ENCODE measurements at places on chromosomes 7 and 10.

DNA sequence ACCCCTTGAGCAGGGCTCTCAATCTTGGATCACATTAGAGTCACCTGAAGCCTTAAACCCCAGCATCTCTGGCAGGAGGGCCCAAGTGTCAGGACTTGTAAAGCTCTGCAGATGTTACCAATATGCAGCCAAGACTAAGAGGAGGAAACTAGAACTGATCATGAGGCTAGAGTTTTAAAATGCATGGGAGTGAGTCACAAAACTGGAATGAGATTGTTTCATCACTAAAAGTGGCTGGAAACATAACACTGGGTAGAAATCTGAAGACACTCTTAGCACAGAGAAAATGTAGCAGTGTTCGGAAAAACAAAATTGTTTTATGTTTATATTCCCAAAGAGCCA, 63.3 kb upstream of the GHITM start:
- no peak for DNase-seq

- DNase-seq, result no peak
Observed at GRCh38 chr7:151490456-151491105, 29.1 kb downstream of the RHEB start.

- DNase-seq, result no peak
Observed at GRCh38 chr7:110322796-110323195, 768.1 kb upstream of the LRRN3 start.

DNA sequence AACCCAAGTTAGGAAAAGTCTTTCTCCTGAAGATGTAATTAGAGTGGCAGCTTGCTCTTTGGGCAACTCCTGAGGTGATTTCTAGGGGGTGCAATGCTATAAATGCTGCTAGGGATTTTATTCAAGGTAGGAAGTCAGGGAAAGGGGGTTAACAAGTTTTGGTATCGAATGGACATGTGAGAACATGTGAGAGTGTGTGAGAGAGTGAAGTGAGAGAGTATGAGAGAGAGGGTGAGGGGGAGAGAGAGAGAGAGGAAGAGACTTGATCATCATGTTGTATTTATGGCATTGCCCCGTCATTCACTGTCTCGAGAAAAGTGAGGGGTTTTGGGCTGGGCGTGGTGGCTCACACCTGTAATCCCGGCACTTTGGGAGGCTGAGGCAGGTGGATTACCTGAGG, 50.9 kb downstream of the MCU start:
- no peak for DNase-seq

GRCh38 chr7:1578513-1578912, 8.7 kb upstream of the PSMG3 start:
- no peak for DNase-seq

DNA sequence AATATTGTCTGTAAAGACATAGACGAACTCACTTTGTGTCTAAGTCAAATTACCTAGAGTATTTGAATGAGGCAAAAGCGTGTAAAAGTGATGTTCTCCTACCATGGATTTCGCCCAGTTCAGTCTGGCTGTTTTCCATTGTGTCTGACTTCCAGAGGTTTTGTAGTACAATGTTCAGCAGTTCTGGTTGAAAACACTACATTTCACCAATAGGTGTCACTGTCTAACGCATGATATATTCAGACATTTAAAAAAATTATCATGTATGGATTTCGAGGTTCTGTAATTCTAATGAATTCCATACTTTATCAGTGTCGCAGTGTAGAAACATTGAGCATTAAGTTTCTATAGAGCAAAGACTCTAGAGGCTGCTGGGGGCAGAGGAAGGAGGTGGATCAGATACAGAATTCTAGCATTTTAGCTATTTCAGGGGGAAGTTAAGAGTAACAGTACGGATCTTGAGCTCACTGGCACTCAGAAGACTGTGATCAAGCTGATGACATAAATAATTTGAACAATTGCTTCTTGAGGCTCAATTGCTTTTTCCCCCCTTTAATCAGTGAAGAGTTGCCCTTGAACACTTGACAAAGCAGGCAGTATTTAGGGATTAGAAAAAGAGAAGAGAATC, 196.9 kb upstream of the RHOBTB1 start:
- peak; percentile 36 for DNase-seq

- DNase-seq, result no peak
Observed at GRCh38 chr7:81707966-81708365, 61.9 kb downstream of the HGF start.

- DNase-seq, result no peak
Observed at GRCh38 chr7:130359276-130359857, 14.8 kb downstream of the CPA5 start.

- no peak for DNase-seq
Observed at GRCh38 chr10:3372281-3372680, 199.7 kb upstream of the PITRM1 start.

- DNase-seq, result no peak
Observed at GRCh38 chr10:60611291-60611747, 167.0 kb upstream of the CDK1 start.

GRCh38 chr10:16292366-16292765, 144.4 kb upstream of the PTER start:
- no peak for DNase-seq

DNA sequence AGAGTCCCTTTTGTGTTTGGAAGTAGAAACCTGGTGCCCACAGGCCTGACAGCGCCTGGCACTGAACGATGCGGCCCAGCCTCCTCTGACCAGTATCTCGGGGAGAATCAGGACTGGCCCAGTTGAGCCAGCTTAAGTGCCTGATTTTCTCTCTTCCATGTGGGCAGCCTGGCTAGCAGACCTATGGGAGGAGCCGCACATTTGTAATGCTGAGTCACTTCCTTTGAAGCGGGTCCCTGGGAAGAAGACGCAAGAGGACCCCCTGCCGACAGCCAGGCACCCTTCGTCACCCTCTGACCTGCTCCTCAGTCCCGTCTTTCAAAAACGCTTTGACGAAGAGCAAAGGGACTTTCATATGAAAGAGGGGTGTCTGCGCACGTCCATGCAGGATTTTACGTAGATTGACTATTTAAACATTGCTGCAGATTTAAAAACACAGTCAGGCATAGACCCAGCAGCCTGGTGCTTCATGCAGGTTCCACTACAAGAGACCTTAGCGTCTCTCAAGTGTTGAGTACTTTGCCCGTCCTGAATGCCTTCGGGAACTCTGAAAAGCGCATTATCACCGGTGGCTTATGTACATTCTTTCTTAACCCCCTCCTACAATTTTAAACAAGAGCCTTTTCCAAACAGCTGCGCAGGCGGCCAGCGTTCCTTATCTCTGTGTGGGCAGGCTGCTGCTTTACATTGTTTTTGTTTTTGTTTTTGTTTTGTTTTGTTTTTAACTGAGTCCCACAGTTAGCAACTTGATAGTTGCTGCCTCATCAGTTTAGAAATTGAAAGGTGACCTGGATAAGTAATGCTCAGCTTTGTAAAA, 36.5 kb upstream of the AP5Z1 start:
- DNase-seq, result peak; percentile 51

DNA sequence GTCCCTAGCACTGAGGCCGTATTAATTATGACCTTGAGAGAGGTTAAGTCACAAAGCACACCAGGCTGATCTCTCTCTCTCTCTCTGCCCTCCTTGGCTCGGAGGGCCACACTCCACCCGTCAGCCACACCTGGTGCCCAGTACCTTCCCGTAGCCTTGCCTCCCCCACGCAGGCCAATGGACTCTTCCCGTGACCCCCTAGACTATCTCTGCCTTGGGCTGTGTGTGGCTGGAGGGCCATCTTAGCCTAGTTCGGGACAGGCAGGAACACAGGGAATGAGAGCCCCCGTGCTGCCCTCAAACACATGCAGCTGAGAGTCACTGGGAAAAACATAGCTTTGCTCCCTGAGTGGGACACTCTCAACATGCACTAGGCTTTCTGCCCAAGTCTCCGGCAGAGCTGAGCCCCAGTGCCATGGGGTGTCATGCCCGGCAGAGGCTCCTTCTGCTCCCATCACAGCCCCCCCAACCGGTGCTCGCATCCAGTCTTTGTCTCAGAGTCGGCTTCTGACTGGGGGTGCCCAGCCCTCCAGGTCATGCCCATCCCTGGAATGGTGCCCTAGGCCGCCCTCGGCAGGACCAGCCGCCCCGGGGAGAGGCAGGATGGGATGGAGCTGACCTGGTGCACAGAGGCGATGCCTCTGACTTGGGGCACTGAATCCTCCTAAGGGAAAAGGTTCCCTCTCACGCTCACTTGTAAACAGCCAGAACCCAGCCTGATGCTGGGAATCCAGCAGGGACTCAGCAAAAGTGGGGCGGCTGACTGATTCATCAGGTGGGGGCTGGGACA, 63.0 kb downstream of the TCERG1L start:
- DNase-seq, result no peak

- no peak for DNase-seq
Observed at GRCh38 chr7:10439027-10439426, 534.6 kb upstream of the PHF14 start.

GRCh38 chr7:71694665-71695064, 562.7 kb downstream of the GALNT17 start:
- DNase-seq, result no peak

DNA sequence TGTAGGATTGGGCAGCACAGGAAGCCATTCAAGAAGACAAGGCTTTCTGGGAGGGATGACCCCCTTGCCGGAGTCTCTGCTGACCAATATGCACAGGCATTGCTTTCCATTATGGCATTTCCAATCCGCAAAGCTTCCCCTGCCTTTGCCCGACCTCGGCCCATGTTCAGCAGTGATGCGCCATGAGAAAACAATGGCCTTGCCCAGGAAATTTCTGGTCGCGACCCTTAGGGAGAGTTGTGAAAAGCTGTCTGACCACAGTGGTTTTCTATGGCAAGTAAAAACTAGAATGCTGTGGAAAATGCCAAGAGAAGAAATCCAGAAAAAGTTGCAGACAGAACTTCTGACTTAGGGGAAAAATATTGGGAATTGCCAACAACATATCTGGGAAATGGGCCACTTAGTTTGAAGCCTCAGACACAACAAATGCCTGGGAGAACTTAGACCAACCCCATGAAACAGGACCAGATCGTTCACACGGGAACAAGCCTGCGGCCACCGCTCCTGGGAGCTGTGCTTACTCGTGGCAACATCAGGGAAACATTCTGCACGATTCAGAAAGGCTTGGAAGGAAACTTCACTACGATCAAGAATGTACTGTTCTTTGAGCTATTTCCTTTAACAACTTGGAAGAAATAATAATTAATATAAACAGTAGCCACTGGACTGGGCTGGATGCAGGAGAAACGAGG, 512.4 kb downstream of the TNS3 start:
- no peak for DNase-seq

DNA sequence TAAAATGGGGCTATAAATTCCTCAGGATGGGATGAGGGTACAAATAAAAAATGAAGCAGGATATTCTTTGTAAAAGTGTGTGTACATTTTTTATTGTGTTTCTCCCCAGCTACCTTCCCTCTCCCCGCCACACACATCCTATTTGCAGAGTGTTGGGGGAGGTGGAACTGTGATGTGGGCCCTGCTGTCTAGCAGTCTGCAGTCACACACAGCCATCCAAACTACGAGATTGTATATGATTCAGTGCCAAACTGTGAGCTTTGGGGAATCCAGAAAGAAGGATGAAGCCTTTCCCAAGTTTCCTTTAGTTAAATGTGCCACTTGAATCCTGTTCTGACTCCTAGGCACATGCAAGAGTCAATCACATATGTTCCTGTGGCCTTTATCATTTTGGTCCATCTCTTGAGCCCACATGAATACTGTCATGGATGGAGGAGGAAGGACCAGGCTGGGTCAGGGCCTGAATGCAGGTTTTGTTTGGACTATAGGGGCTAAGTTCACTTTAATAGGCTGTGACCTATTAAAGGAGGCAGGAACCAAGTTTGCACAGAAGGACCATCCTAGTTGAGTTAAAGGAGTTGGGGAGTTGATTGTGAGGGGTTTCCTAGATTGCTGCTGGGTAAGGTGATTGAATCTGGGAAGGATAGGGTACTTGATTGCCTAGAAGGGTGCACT, 1.1 kb upstream of the SEMA4G start:
- DNase-seq, result no peak

DNA sequence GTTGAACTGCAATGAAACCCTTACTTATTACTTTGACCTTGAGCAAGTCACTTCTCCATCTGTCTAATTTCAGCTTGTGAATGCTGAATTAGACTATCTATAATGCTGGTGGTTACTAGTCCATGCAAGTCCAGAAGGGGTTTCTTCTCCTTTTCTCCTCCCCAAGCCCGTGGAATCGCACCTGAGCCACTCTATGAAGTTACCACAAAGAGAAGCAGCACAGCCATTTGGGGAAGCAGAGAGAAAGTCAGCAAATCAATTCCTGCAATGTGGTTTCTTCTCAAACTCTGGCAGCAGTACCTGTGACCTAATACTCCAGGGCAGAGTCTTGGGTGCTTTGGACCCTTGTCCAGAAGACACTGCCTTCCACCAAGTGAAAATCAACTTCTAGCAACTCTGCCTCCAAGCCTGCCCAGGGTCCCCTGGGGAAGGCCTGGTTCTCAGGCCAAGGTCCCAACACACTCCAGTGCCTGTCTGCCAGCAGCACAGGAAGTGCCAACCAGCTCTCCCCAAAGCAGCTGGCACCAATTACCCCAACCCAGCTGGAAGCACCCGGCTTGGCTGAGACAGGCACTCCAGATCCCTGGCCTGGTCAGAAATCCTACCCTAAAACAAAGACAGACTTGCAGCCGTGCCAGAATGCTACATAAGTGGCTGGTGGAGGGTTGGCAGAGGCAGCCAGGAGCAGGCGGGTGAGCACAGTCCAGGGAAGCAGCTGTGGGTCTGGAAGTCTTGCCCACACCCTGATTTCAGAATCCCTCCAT, 200.3 kb downstream of the LSM5 start:
- DNase-seq, result no peak

DNA sequence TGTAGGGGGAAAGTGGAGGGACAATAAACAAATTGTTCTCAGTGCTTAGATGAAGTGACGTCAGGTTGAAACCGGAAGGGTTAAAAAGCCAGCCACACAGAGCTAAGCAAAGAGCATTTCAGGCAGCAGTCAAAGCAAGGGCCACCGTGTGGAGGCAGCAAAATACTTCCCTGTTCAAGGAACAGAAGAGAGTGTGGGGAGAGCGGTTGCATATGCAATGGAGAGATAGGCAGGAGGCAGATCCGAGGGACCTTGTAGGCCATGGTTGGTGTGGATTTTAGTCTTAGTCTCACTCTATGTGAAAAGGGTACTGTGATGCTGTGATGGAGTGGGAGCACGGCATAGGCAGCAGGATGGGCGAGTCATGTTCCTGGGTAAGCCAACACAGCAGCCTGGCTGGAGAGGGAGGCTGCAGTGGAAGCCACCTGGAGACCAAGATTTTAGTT, 3.8 kb upstream of the STN1 start:
- no peak for DNase-seq

- no peak for DNase-seq
Observed at GRCh38 chr7:93737953-93738352, 152.6 kb downstream of the TFPI2 start.

DNA sequence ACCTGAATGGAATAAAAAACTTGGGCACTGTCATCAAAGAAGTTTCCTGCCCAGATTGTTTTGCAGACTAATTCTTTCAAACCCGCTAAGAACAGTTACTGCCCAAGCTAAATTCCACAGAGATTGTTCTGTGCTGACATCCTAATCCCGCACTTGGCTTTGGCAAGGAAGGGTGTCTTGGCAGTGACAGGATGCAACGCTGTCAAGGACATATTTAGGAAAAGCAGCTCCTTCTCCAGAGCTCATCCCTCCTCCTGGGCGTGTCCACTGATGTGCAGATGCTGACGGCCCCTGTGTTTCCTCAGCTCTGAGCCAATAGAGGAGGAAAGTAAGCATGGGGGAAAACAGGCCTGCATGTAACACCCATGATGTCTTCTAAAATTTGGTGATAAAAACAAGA, 74.2 kb downstream of the EEPD1 start:
- no peak for DNase-seq

Measured in hematopoietic multipotent progenitor cell (in vitro differentiated cells).